ENCODE measurements at places on chromosomes 1 and 21.

DNA sequence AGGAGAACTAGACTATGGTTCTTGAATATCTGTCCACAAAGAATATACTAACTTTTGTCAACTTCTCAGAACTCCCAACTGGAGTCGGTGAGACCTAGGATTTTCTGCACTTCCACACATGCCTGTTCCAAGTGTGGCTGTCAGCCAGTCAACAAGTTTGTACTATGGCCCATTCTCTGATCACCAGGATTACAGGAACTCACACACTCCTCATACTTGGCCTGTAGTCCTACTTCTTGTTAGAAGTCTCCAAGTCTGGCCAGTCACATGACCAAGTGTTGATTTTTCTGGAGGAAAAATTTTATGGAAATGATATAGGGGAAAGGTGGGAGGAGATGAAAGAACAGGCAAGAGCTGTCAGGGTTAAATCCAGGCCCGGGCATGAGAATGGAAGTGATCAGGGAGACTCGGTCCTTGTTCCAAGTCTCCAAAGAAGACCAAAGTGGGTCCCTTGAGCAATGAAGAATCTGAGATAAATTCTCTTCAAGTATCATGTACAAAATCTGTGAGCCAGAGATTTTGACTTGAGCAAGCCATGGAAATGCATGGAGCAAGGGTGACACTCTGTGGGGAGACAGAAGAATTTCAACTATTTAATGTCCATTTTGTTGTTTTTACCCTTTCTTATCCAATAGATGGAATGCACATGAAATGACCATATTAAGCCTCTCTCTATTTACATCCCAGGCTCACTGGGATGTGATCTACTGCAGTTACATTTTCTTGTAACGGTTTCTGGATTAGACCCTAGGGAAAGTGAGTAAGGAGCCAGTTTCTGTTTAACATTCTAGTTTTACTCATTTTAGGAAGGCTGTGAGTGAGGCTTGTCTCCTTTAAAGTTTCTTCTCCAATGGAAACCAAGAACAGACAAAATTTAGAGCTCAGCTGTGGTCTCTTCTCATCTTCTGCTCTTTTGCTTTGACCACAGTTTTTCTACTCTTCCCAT is 320.9 kb downstream of the ASTN1 start:
- peak; percentile 42 for DNase-seq

DNA sequence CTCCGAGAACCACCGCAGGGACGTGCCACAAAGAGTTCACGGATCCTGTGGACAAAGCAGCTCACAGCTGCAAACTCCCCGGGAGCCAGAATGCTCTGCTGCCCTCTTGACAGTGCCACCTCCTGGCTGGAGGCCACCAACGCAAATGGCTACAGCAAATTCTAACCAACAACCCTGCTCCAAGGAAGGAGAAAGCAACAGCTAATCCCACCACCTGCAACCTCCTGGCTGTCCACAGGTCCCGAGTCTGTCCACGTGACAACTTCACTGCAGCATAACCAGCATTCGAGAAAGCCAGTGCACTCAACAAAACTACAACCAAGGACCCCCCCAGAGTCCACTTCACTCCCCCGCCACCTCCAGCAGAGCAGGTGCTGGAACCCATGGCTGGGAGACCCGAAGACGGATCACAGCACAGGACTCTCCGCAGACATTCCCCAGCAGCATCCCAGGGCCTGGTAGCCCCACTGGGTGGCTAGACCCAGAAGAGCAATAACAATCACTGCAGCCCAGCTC is 17.3 kb downstream of the POFUT2 start:
- no peak for DNase-seq

DNA sequence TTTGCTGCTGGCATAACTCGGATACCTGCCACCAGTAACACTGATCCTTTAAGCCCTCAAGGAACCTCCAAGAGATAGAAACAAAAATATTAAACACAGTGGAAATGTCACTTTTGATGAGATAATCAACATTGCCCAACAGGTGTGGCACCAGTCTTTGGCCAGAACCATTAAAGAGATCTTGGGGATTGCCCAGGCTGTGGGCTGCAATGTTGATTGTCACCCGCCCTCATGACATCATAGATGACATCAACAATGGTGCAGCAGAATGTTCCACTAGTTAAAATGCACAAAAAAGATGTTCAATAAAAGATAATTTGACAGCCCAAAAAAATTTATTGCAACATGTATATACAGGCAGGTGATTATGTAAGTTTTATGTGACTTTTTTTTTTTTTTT is 20.2 kb upstream of the ZMYM1 start:
- DNase-seq = no peak

GRCh38 chr1:41359211-41360073 is 1.8 kb upstream of the FOXO6 start:
- DNase-seq = no peak

- DNase-seq = no peak
Measured at GRCh38 chr1:243793298-243793697, 56.7 kb downstream of the AKT3 start.

GRCh38 chr1:87473203-87473661 is 144.6 kb downstream of the LMO4 start:
- no peak for DNase-seq

GRCh38 chr1:185398599-185398998 is 81.6 kb upstream of the IVNS1ABP start:
- no peak for DNase-seq

DNA sequence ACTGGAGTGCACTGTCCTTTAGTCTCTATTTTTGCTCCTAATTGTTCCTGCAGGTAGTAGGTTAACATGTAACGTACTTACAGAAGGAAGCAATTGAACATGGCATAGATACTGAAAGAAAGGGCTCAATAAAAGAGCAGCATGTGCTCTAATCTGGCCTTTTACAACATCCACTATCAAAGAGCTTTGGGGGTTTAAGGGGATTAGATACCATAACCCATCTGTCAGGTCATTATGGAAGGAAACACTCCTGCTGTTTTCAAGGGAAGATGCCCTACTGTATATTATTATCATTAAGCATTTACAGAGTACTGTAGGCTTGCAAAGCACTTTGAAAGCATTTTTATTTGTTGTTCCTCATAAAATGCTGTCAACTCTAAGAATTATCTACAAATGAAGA is 152.8 kb downstream of the TTLL7 start:
- DNase-seq = peak; percentile 85

DNA sequence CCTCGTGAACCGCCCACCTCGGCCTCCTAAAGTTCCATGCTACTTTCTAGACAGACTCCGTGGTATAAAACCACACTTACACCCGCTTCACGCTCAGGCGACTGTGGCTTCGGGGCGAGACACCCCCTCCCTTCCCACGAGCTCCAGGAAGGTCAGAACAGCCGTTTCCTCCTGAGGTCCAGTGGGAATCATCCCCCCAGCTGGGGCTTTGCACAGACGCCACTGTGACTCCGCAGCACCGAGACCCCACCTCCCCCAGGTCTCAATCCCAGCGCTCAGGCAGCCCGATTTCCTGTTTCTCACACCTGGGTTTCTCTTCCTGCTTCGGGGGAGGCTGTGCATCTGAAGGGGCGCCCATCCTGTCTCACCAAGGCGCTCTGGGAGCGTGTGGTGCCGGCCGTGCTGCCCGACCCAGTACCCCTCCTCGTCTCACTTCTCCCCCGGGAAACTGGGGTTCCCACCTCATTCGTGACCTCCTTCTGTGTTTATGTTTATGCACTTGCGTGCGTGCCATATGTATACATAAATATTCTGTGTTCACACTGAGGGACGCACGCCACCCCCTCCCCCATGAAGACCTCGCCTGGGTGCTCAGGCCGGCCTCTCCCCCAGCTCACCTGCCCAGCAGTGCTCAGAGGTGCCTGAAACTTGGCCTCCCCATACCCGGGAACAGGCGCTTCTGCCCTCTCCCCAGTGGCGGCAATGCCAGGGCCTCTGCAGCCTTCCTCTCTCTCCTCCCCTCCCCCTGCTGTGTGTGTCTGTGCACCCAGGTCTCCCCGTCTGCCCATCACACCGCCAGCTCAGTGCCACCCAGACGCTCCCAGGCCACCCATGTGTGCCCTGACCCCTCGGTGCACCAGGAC is 14.6 kb downstream of the SLC35E2B start:
- DNase-seq = no peak

GRCh38 chr1:1889847-1890505 is 911 bp downstream of the GNB1 start:
- no peak for DNase-seq

- no peak for DNase-seq
Measured at GRCh38 chr1:212557739-212558692, 50.5 kb upstream of the ATF3 start.

DNA sequence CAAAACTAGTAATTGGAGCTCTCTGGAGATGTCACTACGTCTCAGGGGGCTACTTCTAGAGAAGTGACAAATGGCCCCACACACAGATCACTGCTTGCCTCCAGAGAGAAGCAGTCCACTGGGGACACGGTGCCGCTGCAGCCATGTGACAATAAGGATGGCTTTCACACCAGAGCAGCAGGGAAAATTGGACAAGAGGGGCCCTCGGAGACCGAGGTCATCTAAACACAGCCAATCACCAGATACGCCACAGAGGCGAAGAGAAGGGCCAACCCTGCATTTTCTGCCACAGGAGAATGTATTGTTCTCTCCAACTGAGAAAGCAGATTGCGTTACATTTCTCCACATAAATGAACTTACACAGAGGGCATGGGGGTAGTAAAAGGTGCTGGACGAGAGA is 51.2 kb upstream of the TIAM1 start:
- DNase-seq = no peak

DNA sequence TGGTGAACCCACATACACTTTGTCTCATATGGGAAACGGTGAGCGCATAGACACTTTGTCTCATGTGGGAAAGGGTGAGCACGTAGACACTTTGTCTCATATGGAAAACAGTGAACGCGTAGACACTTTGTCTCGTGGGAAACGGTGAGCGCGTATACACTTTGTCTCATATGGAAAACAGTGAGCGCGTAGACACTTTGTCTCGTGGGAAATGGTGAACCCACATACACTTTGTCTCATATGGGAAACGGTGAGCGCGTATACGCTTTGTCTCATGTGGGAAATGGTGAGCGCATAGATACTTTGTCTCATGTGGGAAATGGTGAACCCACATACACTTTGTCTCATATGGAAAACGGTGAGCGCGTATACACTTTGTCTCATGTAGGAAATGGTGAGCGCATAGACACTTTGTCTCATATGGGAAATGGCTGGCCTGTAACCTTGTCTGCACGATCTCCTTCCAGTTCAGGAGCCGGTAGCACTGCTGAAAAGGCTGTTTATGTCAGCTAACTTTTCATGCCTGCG is 50.7 kb upstream of the TRAPPC10 start:
- no peak for DNase-seq

DNA sequence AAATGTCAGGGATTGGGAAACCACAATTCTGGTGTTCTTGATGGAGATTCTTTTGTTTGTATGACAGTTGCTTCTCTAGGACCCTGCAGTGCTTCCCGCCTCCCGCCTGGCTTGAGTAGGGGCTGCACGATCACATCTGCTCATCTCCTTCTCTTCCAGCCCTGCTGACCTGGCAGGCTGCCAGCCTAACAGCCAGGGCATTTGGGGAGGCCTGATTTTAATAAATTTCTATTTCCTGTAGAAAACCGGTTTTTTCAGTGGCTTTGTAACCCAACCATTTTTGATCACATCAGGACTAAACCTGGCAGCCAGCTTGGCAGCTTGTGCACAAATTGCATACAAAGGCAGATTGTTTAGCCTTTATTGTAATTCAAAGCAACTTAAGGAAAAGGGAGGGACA is 78.9 kb downstream of the UBE2U start:
- DNase-seq = peak; percentile 39

- DNase-seq = no peak
Measured at GRCh38 chr1:201500670-201501120, 6.2 kb downstream of the CSRP1 start.

DNA sequence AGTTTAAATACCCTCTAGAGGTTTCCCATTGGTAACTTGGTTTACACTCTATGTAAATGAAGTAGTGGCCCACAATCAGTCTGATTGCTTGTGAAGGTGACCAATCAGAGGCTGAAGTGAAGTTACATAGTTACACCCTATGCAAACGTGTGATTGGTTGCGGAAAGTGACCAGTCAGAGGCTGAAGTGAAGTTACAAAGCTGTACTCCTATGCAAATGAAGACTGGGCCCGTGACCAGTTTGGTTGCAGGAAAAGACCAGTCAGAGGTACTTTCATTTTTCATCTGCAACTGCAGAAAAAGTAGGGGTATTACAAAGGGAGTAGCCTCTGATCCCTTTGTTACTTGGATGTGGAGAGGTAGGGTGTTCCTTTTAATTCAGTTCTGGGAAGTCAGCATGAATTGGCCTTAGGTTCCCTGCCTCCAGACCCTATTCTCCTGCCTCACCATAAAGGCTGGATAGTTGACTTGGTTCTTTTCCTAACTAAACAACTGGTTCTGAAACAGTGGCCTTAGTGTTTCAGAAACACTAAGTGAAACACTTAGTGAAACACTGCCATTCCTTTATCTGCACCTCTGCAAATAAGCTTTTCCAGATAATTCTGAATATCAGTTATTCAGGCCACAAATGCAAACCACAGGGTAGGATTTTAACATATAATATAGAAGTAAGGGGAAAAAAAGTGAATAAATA is 39.3 kb downstream of the MAGI3 start:
- DNase-seq = no peak

- DNase-seq = no peak
Measured at GRCh38 chr1:31875636-31876236, 59.9 kb upstream of the SPOCD1 start.

DNA sequence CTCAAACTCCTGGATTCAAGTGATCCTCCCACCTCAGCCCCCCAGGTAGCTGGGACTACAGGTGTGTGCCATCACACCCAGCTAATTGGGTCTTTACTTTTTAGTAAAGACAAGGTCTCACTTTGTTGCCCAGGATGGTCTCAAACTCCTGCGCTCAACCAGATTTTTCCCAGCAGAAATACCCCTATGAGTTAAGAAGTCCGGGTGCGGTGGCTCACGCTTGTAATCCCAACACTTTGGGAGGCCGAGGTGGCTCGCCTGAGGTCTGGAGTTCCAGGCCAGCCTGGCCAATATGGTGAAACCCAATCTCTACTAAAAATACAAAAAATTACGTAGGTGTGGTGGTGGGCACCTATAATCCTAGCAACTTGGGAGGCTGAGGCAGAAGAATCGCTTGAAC is 6.5 kb upstream of the L1TD1 start:
- no peak for DNase-seq

- no peak for DNase-seq
Measured at GRCh38 chr1:115222616-115223402, 115.2 kb downstream of the NGF start.

All from DMS 273 treated with DMSO at 0.1 percent for 48 hours (cell line).